ENCODE measurements at places on chromosomes 2 and 18.
A peak's percentile ranks its signal among the peaks of the same experiment; 100 is the strongest.

- DNase-seq: no peak
Observed at GRCh38 chr18:44855681-44856080, 175.0 kb downstream of the SETBP1 start.

DNA sequence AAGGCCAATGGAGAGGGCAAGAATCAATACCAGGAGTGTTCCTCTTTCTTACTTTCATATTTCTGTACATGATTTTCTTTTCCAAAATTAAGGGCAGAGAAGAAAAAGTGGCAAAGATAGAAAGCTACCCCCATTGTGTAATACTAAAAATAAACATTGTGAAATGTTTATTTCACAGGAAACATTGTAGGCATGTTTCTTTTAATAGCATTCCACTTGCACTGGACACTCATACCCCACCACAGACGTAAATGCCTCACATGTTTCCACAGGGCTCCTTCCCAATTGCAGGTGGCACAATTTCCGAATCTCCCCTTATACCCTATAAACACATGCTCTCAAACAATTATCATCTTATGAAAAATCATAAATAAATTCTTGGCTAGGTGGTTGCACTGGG lies 645.1 kb upstream of the SETBP1 start:
- no peak for DNase-seq

- no peak for DNase-seq
Observed at GRCh38 chr2:171966235-171966634, 33.5 kb upstream of the METAP1D start.

DNA sequence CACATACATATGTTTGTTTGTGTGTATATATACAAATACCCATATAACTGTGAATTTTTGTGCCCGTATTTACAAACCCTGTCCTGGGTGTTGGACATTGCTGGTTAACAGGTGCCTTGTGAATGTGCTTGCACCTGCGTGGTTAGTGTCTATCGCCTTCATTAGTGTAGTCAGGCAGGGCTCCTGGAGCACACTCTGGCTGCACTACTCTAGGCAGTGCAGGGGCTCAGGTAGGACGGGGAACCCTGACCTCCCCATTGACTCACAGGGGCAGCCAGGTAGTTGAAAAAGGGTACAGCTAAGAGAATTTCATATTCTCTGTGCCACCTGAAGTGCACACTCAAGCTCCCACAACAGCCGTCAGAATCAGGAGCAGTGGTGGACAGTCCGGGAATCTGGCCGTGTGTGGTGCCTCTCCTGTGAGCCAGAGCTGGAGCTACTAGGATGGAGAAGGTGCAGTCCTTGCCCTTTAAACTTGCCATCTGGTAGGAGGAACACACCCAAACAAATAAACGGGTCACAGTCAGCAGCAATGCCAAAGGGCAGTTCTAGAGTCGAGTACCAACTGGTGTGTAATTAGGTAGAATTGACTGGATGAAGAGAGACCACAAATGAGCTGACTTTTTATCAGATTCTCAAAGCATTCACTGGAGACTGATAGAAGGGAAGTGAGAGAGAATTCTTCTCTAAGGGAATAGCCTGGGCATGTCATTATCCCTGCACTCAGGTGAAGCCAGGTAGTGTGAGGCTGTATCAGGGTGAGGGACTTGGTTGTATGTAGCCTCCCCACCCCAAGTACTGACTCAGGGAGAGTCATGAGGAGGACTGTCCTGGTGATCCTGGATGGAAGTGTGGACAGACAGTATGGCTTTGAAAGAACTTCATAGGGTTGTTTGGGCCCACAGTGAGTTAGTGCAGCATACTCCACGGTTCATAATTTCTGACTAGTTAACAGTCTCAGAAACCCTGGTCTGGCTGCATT lies 44.1 kb downstream of the FARP2 start:
- no peak for DNase-seq

GRCh38 chr2:97712693-97713295 lies 582 bp upstream of the ZAP70 start:
- DNase-seq: no peak

- no peak for DNase-seq
Observed at GRCh38 chr2:29235411-29235810, 120.2 kb downstream of the CLIP4 start.

GRCh38 chr2:120863661-120864320 lies 128.1 kb downstream of the GLI2 start:
- DNase-seq: no peak

GRCh38 chr2:157420771-157421323 lies 23.0 kb downstream of the CYTIP start:
- no peak for DNase-seq

DNA sequence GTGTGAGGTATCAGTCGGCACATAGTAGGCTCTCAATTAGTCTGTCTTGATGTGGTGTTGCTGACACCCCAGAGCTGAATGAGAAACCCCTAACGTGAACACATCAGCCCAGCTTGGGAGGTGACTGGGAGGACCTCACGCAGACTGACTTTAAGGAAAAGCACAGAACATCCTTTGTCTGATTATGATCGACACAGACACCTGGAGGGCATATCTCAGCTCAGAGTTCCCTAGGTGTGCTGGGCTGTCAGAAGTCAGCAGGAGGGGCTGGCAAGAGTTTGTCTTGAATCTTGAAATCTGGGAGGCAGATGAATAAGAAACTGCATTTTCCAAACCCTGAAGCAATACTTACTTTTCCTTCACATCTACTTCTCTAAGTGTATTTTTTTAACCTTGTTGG lies 16.8 kb upstream of the MYCN start:
- no peak for DNase-seq

DNA sequence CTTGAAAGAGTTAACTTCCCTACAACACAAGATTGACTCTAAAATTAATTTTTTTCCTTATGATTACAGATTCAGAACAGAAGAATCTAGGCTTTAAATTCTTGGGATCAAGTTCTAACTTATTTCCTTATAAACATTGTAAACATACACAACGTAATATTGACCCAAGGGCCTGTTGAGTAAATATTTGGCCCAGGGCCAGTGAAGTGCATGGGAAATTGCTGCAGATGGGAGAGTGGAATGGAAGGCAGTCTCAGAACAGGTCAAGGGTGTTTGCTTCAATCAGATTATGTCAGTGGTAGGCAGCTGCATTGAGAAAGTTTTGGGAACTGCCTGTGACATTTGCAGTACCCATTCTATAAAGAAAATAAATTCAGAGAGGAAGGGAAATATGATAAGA lies 137.6 kb downstream of the MYO1B start:
- DNase-seq: no peak

- no peak for DNase-seq
Observed at GRCh38 chr2:132400169-132400900, 16.3 kb upstream of the GPR39 start.

DNA sequence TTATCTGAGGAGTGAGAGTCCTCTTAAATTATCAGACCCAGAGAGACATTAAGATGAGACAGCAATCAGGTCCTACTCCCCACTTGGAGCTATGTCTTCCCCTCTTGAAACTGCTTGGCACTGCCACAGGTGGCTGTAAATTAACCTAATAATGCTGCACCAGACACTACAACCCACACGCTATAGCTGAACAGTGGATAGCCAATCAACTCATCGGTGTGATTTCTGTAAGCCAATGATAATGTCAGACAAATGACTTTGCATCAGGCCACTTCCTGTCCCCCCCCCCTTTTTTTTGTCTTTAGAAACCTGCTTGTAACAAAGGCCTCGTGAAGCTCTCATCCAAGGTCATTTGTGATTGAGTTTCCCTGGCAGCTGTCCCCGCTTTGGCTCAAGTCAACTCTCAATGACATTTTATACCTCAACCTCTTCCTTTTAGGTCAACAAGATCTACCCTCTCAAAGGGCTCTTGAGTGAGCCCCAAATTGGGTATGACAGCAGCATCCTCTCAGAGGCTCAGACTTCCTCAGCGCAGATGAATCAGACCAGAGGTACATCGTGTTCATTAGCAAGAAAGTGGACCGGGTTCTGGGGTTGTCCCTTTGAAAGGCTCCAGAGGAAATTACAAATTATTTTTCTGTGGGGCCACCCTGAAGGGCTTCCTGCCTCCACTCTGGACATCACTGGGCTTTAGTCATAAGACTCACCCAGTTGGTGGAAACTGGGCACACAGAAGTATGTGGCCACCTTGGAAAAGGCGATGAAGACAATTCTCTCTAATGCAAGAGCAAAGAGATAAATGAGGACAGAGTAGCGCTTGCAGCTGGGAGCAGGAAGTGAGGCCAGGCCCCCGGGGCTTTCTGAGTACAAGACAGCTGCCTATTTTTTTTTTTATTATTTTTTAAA lies 73.6 kb downstream of the COPS8 start:
- DNase-seq: peak; percentile 61

- peak; percentile 70 for DNase-seq
Observed at GRCh38 chr18:54247511-54248175, 21.7 kb upstream of the POLI start.

- no peak for DNase-seq
Observed at GRCh38 chr2:57185568-57185967, 861.0 kb upstream of the VRK2 start.

DNA sequence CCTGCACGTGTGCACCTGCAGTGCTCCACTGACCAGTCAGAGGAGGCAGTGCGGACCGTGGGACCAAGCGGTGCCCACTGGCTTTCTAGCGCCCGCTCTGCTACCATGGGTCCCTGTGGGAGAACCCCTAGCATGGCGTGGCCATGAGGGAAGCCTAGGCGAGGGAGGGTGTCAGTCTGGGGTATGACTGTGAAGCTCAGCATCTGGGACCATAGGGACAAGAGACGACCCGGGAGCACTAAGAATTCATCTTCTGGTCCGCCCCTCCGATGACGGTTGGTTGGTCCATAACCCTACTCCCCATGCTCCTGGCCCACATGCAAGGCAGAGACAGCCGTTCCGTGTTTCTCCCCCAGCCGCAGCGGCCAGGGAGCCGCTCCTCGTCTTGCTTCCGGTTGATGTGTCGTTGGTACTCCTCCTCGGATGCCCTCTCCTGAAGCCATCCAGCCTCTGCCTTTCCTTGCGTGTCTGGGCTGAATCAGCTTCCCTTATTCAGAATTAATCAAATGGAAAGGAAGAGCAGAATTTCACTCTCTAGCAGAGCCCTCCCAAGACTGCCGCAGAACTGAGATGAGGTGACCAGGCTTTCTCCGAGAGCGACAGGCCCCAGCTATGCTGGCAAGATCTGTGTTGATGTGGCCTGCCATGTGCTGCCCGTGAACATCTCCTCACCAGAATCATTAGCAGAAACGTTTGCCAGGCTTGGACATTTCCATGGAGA lies 23.0 kb downstream of the COX7A2L start:
- DNase-seq: no peak

- no peak for DNase-seq
Observed at GRCh38 chr2:56049233-56049845, 125.8 kb upstream of the EFEMP1 start.

DNA sequence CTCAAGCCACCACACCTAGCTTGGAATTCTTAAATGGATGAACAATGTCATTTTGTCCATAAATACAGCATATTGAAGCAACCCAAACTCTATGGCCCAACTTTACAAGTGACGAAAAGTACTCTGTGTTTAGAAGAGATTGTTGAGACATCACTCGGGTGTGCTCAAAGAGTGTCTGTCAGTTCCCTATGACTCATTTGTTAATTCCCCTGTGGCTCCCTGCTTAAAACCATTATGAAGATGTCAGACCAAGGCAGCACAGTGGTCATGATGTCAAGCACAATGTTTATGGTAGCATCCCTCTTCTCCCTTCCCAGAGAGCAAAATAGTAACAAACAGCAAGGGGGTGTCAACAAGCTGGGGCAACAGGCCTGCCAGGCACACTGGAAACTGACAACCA lies 3.0 kb downstream of the LYG1 start:
- no peak for DNase-seq

- peak; percentile 30 for DNase-seq
Observed at GRCh38 chr2:23381084-23381483, 3.9 kb upstream of the KLHL29 start.

GRCh38 chr18:37483984-37484819 lies 81.4 kb downstream of the CELF4 start:
- DNase-seq: no peak

DNA sequence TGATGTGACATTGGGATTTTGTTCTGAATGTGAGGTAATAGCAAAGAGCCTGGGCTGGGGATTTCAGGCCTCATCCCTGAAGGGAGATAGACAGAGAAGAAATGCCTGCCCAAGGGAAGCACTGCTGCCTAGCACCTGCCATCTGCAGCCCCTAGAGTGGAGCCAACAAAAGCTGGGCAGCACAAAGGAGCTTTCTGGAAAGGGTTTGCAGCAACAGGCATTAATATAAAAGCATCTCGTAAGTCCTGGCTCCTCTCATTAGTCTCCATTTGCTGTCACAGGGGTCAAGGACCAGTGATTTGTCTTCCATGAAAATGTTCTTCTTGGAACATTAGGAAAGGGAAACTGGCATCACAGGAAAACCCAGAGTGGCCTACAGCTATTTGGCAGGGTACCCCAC lies 157.2 kb upstream of the SLC14A2 start:
- DNase-seq: no peak

DNA sequence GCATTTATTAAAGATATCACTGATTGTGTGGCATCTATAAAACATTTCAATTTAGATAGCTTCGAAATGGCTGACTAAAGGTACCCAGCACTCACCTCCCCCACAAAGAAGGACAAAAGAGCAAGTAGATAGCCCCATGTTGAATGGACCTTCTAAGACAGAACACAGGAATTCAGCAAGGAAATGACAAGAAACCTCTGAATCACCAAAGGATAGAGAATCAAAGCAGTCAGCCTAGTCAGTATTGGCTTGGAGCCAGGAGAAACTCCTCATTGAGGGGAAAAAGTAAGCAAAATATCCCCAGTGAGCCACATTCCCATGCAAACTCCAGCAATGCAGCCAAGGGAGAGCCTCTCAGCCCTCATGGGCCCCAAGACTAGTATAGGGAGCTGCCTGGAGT lies 113.7 kb downstream of the BARD1 start:
- no peak for DNase-seq

- no peak for DNase-seq
Observed at GRCh38 chr18:79373736-79374135, 22.0 kb upstream of the NFATC1 start.

DNA sequence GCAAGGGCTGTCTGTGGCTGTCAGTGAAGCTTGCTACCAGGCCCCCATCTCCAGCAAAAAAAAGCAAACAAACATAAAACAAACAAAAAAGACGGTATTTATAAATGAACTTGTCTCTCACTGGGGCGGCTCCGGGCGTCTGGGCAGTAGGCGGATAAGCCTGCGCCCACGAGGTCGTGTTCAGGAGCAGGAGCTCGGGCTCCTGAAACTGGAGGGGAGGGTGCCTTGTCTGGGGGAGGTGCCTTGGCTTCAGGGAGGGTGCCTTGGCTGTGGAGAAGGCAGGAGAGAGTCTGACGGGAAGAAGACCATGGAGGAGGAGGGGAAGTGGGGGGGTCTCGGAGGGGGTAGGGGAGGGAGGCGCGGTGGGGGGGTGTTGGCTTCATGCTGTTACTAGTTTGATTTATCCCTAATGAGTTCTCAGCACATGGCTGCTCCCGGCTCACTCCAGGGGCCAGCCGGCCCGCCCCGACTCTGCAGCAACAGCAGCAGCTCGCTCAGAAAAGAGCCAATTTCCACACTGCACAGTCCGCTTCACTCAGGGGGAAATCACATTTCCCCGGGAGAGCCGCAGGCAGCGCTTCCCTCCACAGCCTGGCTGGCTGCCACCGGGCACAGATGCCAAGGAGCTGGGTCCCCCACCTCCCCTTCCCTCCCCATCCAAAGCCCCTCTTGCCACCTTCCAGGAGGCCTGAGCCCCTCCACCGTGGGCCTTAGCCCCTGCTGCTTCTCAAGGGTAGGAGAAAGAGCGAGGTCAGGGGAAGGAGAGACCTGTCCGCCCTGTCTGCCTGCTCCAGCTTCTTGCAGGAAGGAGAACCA lies 38.7 kb downstream of the PSD4 start:
- no peak for DNase-seq

GRCh38 chr18:66640431-66640830 lies 36.5 kb upstream of the CDH19 start:
- DNase-seq: no peak
